Nephron progenitor cell (in vitro differentiated cells): ENCODE measurements at places on chromosomes 13 and 19.

- DNase-seq = no peak
Measured at GRCh38 chr13:19890030-19890429, 26.6 kb upstream of the ZMYM5 start.

- peak; percentile 56 for DNase-seq
Measured at GRCh38 chr13:45393941-45394570, 24.1 kb downstream of the SLC25A30 start.

DNA sequence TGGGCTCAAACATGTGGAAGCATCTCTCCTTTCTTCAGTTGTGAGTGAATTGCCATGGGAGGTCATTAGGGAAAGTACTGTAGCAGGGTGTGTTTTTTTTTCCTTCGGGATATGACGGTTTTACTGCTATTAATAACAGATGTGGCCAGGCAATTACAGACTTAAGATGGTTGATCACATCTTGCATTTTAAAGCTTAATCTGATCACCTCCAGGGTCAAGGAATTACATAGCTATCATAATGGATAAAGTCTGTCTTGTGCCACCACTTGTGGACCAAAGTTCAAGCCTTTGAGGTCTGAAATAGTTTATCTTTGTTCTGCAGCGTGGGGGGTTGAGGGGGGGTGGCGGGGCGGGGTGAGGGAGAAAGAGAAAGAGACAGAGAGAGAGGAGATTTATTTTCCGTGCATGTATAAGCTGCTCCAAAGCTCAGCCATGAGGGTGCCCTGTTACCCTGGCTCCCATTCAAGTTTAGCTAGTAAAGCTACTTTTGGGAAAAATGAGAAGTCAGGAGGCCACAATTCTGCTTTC lies 5.5 kb upstream of the SERP2 start:
- DNase-seq = no peak

DNA sequence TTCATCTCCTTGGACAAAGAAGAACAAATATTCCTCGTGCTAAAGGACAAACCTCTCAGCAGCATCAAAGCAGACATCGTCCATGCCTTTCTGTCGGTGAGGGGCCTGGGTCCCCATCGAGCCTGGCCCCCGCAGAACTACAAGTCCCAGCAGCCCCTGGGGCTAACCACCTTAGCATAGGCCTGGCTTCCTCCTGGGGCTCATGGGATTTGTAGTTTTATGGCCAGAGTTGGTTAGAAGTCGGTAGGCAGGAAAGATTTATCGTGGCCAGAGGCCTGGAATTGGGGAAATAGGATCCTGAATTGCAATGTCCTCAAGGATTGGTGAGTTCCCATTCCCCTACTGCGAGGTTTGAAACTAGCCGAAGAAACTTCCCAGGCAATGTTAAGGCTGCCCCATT lies 19.6 kb downstream of the TMEM150B start:
- DNase-seq = peak; percentile 68
